ENCODE measurements at places on chromosomes 5 and 9.

- no peak for DNase-seq
Measured at GRCh38 chr5:147674411-147674810, 108.1 kb downstream of the JAKMIP2 start.

GRCh38 chr5:108729242-108729615, 18.5 kb upstream of the FER start:
- DNase-seq = no peak

DNA sequence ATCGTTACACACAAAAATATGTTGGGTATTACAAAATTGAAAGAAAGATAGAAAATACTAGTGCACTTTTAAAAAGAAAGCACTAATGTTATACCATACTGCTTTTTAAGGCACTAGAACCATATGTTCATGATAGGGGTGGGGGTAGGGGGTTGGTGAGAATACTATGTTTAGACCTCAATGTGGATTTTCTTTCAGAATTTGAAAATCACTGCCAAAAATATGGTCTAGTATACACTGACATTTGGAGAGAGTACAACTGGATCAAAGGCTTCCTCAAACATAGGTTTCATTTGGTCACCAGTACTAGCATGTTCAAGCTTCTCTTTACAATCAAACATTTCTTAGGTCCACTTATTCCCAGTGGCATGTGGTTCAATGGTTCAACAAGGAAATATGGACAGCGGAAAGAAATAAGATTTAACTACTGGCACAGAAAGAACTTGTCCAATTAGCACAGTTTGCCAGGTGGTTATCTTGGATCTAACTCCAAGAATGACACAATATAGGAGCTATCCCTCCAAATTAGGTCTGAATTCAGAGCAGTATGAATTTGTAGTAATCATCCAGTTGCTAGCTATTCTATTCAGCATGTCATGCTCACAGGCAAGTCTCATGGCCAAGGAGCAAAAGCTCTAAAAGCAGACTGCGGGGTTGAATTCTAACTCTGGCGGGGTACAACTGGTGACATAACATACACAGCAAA, 139.3 kb downstream of the SLC24A2 start:
- DNase-seq = no peak

GRCh38 chr5:133806847-133807246, 161.6 kb downstream of the C5orf15 start:
- no peak for DNase-seq

DNA sequence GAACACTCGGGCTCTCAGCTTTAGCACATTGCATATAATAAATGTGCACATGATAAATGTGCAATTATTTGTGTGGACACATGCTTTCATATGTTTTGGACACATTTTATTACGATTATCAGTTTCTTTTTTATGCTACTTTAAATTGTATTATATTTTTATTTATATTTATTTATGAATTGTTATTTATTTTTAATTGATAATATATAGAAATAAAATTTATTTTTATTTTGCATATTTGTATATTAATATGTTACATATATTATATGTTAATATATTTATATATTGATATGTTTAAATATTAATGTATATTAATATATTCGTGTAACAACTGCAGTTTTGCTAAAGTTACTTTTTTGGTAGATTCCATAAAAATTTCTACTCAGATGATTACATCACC, 454.8 kb upstream of the CDH10 start:
- no peak for DNase-seq

DNA sequence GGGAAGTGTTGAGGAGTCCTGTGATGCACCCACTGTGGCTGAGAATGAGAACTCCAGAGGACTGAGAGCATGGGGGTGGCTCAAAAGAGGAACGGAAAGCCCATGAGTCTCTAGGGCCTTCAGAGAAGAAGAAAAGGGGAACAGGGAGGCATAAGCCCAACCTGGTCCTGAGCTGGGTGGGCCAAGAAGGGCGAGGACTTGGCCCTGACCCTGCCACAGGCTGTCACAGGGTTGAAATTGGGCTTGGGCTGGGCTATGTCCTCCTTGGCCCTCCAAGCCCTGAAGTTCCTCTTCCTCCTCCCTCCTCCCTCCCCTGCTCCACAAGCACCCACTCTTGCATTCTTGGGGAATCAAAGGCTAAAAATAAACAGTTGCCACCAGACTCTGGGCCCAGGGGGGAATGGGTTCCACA, 49.3 kb upstream of the PPARGC1B start:
- DNase-seq = no peak

DNA sequence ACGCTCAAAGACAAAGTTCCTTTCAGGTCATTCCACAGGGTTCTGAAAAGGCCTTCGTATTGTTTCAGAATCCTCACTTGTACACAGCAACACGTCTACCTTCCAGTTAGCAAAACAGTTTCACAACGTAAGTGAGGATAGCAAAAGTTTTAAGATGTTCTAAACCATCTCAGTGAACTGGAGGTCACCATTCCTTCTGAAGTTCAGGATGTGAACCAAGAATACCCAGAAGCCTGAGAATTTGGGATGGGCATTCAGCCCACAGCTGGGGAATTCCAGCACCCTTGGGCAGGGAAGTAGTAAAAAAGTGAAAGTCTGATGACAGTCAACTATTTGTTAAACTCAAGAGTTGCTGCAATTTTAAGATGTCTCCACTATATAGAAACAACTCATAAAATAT, 224.5 kb downstream of the BNC2 start:
- DNase-seq = no peak

GRCh38 chr5:169545762-169546161, 37.8 kb upstream of the SPDL1 start:
- no peak for DNase-seq

DNA sequence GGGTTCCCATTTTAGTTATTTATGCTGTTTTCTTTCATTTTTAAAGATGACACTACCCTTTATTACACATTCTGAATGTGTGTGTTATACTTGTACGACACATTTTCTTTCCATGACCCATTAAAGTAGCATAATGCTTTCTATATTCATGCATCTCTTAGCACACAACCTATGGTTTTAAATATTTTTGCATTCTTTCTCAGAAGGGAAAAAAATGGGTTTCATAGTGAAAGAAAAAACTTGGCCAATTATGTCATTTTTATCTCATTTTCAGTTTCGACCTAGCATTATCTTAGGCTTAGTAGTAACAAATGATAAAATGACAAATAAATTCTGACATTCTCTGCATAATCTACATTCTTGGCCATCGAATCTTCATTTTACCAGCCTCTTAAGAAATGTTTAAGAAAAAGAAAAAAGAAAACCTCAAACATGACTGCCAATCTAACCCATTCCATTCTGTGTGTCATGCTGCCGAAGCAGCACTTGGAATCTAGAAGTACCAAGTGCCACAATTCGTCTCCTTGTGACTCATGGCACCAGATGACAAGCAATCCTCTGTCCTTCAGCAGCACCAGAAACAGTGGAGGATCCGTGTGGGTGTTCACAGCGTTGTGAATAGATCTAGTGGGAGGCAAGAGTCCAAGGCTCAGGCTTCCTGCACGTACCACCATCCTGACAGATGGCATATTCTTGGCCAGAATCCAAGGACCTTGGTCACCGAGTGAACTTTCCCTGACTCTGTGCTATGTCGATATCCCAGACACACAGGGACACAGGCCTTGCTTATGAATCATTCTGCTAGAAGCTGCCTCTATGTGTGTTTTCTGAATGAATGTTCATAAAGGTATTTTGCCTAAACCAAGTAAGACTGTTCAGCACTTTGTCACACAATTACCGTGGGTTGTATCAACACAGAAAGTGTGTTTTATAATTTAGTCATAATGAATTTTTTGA, 502.7 kb downstream of the NR2F1-AS1 start:
- peak; percentile 86 for DNase-seq

- no peak for DNase-seq
Measured at GRCh38 chr5:139809331-139809810, 13.8 kb downstream of the PSD2 start.

DNA sequence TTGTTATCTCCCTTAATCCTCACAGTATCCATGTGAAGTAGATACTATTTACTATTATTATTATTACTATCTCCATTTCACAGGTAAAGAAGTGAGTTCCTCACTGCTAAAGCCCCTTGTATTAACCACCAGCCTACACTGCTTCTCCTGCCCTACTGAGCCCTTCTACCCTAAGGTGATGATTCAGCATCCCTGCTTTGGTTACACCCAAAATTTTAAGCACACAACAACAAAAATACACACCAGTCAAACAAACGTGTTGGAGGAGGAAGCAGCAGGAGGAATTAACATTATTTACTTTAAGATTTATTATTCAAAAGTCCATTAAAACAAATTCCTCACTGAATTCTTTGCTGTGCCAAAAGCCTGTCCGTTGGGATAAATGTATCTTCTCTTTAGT, 370.2 kb upstream of the BRINP1 start:
- DNase-seq = no peak

GRCh38 chr5:4674166-4674565, 466.0 kb upstream of the ADAMTS16 start:
- DNase-seq = no peak
